Pons (tissue), 1 donor: ENCODE measurements at places on chromosomes 2 and 18.

GRCh38 chr2:102520801-102521200, 47.8 kb downstream of the SLC9A4 start:
- no peak for DNase-seq

- no peak for DNase-seq
These were observed 31.4 kb downstream of the ORC4 start for GRCh38 chr2:147989102-147989501.

- no peak for DNase-seq
These were observed 488.7 kb downstream of the THSD7B start for GRCh38 chr2:137254052-137254451.

DNA sequence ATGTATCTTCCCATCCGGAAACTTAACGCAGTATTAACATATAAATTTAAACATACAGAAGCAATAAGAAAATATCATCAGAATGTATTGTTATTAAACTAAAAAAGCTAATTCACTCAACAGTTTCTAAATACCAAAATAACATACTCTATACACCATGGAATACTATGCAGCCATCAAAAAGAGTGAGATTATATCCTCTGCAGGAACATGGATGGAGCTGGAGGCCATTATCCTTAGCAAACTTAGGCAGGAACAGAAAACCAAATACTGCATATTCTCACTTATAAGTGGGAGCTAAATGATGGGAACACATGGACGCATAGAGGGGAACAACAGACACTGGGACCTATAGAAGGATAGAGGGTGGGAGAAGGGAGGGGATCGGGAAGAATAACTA, 127.1 kb downstream of the CD226 start:
- DNase-seq: no peak

DNA sequence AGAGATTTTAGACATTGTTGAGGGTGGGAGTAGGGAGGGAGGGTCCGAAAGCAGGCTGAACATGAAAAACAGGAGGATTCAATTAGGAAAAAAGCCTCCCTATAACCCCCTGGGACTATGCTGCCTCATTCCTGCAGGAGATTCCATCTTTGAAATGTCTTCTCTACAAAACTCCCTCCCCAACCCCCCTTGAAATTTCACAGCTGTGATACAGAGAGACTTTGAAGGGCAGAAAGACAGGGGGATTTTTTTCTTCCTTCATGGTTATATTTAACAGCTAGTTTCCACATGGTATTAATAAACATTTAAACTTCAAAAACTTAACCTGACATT, 57.6 kb downstream of the TRIB2 start:
- DNase-seq: no peak

GRCh38 chr2:214180071-214180470, 230.8 kb upstream of the VWC2L start:
- DNase-seq: no peak

GRCh38 chr2:99910902-99911301, 231.5 kb downstream of the AFF3 start:
- DNase-seq: no peak

DNA sequence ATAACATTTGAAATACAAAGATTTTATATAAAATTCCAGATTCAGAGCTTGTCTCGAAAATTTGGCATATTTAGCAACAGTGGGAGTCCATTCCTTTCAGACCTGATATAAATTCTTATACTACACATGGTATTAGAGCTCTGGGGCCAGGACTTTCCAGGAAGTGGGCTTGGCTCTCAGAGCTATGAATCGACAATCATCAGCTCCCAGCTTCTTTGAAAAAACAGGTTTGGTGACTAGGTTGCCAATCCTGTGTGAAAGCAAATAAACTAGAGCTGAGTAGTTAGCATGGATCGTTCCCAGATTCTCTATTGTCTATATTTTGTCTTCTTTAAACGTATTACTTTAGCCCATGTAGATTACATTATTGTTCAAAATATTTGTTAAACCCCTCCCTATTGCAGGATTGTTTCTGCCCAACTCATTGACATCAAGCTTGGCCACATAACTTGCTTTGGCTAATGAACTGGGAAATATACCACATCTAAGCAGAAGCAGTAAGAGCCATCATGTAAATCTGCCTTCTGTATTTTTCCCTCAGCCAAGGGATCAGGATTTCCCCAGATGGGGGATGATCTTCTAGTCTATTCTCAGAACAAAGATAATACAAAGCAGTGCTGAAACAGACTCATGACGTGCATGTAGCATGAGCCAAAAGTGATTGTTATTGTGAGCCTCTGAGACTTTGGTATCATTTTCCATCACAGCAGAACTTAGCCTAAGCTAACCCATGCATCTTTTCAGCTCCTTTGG, 105.4 kb downstream of the KCNH7 start:
- peak; percentile 20 for DNase-seq

DNA sequence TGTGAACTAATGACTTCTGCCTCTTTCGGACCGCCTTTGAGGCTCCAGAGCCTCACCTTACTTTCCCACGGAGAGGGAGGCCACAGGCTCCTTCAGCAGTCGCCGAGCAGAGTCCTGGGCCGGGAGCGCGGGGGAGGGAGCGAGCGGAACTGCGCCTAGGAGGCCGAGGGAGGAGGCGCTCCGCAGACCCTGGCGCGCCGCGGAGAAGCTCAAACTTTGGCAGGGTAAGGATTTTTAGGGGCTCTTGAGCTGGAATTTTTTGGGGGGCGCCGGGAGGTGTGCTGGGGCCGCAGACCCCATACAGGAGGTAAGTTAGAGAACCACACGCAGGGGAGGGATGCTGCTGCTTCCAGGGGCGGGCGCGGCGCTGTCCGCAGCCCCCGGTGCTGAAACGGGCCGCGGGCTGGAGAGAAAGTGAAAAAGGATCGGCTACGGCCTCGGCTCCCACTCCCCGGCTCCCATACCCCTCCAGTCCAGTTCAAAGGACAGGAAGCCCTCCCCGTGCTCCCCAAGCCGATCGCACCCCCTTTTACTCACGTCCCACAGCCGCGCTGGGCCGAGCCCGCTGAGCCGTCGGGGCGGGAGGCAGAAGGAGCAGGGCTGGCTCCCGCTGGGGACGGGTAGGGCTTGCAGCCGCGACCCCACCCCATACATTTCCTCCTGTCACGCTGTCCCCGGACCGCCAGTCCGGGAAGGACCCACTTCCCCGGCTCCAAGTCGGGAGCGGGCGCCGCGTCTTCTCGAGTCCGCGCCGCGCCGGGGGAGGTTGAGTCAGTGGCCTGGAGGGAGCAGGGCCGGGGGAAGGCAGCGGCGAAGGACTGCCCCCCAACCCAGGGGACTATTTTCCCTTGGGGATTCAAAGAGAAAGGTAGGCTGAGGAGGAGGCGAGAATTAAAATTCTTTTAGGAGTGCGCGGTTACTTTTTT, at the start of gene CNGA3:
Gene CNGA3 (plus strand): TSS at position 146 of the 926 bp plus-strand sequence. CDS start 23,520 bp downstream, outside the sequence.
- no peak for DNase-seq

GRCh38 chr18:6638447-6638846, 91.1 kb upstream of the ARHGAP28 start:
- no peak for DNase-seq

GRCh38 chr2:65097844-65098243, 32.1 kb downstream of the RAB1A start:
- DNase-seq: peak; percentile 46

GRCh38 chr2:188919824-188920223, 54.3 kb upstream of the COL3A1 start:
- no peak for DNase-seq

- no peak for DNase-seq
These were observed 78.3 kb downstream of the SMAD7 start for GRCh38 chr18:48872234-48873145.

GRCh38 chr2:239603411-239604356, 202.9 kb upstream of the HDAC4 start:
- no peak for DNase-seq

GRCh38 chr2:147844697-147845410, at the start of gene ACVR2A:
TSS of gene ACVR2A (plus strand) at chr2:147845029. CDS start at chr2:147845153, 124 bp downstream.
- DNase-seq: peak; percentile 53

- DNase-seq: no peak
These were observed 14.3 kb upstream of the ITGA6 start for GRCh38 chr2:172412984-172413492.

DNA sequence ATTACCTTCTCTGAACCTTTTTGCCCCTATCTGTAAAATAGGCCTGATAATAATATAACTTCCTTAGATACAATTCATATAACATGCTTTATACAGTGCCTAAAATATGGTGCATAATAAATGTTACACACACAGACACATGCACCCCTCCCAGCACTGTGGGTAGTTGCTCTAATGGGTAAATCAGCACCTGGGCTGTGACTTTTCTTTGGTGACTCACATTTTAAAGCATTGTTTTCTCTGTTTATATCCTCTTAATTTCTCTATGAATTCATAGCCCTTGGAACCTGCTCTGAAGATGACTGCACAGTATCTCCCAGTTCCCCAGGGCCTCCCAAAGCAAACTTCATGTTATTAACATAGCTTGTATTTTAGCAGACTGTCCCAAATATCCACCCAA, 248.2 kb upstream of the TNP1 start:
- DNase-seq: no peak

GRCh38 chr18:41537666-41538065, 417.4 kb upstream of the PIK3C3 start:
- DNase-seq: no peak

DNA sequence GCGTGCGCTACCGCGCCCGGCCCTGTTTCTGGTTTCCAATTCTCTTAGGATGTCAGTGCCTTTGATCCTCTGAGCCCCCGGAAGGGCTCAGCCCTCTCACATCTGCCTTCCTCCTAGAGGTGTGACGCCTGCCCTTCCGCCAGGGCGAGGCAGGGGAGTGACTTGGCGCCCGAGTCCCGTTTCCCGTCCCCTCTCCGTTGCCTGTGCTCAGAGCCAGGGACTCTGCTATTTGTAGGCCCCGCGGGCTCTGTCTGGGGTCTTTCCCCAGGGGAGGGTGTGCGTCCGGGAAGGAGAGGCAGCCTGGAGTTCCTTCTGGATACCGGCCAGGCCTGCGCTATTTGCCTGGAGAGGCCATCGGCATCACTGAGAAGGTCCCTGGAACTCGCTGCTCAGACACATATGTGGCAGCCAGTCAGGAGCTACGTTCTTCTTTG, 103.7 kb upstream of the TAF1B start:
- no peak for DNase-seq

GRCh38 chr18:67854340-67854739, 337.8 kb upstream of the DSEL start:
- DNase-seq: no peak

DNA sequence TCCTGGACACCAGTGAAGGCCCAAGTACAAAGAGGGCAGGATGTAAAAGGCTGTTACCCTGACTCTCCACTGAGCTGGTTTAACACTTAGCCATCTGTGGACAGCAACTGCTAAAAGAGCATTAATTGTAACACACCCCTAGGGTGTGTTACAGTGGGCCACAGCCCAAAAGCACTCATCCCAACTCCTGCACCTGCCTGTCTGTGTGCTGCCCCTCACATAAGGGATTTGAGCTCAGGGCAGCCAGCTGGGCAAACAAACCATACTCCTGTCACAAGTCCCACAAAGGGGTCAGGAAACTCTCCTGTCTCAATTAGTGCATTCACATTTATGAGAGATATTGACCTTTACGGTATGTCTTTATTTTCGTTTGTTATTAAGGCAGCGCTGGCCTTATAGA, 833.1 kb upstream of the NXPH2 start:
- DNase-seq: no peak

DNA sequence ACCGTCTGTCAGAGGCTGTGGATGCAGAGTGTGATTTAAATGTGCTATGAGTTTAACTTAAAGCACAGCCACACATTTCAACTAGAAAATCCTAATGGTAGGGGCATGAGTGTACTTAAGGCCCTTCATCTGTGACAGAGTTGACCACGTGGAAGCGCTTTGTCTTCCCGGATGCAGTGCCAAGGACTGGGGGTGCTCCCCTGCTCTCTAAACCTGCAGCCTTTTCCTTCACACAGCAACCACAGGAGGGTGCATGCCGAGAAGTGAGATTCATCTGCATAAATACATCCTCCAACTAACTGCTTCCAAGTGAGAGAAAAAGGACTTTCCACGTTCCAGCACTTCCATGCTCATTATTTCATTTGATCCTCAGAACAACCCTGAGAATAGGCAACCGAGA, 149.6 kb downstream of the MYT1L start:
- no peak for DNase-seq

DNA sequence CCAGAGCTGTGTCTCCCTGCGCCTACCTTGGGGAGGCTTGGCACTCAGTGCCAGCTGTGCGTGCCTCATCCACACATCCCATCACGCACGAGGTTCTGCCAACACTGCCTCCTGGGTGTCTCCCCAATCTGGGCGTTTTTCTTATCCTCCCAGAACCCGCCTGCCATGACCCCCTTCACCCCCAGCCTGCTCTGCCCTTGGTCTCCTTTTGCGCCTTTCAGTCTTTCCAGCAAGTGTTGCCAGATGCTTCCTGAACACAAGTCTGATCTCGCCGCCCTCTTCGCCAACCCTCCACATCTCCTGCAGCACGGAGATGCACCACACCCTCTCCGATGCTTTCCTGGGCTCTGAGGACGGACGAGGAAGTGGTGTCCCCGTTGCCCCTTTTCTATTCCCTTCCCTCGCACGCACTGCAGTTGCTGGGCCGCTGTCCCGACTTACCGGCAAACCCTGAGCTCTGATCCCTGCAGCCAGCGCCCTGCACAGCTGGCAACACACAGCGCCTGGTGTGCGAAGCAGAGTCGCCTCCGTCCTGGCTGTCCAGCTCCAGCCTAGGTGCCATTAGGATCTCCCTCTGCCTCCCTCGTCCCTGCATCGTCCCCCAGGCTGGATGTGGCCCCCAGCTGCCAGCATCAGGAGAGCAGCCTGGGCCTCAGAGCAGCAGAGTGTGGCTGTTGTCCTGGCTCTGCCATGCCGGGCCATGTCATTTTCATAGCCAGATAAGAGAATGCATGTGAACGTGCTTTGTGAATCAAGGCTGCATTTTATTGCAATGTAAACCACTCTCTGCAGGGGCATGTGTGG, 22.6 kb upstream of the ALLC start:
- no peak for DNase-seq

DNA sequence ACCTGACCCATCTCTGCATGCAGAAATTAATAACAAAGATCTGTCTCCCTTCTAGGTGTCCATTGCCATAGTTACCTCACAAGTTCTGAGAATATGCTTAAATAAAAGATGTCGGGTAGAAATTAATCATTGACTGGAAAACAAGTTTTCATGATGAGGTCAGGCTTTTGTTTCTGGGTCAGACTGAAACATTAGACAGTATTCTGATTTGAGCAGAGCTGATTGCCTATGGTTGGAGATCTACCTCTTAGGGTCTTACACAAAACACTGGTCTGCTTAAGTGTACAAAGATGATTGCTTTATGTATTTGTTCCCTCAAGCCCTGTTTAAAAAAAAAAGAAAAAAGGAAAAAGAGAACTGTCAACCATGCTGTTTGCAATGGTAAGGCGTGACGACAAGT, 956.4 kb downstream of the CPS1 start:
- DNase-seq: no peak
